ENCODE measurements at places on chromosomes 12 and 14.

DNA sequence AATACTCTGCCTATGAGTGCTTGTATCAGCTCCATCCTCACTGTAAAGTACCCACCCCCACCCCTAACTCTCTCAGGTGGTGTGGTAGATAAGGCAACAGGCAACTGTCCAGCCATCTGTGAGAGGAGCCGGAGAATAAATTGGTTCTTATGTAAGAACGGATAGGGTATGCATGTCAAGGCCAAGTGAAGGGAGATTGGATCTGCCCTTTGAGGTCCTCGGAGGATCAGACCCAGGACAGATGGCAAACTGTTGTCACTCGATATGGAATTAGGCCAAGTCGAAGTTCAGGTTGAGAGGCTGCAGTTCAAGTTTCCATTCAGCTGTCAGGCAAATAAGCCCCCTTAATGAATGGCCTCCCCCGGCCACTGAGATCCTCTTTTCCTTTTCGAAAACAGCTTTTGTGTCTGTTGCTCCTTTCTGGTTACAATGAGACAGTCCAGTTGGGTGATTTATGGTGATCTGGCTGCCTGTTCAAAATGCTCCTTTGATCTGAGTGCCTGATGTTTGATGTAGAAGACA is 120.3 kb downstream of the VRK1 start:
- no peak for DNase-seq

DNA sequence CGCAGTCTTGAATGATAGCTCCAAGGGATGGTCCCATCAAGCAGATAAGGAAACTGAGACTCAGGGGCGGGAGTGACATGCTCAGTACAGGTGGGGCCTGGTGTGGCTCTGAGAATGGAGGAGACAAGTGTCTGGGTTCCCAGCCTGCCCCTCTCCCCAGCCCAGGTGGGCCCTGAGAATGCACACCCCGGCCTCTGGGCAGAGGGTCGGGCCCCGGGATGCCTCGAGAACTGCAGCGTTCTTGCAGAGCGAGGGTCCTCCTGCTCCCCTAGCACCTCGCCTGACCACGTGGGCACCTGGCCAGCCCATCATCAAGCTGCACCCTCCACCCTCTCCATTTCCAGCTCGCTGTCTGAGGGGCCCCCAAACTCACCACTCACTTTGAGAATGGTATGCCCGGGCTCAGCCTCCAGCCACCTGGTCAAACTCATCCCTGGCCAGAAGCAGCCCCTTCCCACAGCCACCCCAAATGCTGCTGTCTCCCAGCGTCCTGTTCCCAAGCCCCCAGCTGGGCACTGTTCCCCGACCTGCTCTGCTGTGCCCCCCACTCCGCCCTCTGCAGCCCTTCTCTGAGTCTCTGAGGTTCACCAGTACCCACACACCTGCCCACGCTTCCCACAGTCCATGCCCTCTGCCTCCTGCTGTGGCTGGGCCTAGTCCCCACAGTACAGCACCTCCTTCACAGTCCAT is 44.3 kb downstream of the CYP46A1 start:
- DNase-seq: peak; percentile 56

DNA sequence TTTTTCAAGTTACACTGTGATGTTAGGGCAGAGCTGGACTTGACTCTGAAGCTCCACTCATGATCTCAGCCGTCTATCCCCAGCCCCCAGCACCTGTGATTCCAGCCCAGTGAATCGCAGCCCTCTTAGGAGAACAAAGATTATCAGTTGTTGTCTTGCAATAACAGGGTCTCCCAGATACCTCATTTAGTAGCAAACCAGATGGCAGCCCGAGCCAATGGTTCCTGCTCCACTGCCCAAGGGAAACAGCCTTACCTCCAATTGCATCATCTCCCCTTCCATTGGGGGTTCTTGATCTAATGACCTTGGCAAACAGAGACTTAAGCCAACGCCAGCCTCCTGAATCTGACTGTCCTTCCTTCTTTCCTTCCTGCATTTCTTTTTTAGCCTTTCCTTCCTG is 371.2 kb downstream of the BCL11B start:
- peak; percentile 22 for DNase-seq

DNA sequence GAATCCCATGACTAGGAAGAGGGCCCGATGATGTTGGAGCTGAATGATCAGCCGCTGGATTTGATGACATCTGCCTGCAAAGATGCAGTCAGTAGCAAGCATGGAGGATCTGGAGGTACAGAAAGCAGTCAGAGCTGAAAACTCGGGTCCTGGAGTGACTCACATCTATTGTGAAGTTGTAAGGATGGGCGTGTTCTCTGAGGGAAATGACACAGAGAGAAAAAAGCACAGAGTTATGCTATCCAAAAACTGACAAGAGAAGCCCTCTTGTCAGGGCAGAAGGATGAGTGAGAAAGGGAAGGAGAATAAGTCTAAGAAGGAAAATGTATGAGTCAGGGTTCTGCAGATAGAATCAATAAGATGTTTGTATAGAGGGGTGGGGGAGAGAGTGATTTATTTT is 380.4 kb upstream of the CCDC196 start:
- no peak for DNase-seq

DNA sequence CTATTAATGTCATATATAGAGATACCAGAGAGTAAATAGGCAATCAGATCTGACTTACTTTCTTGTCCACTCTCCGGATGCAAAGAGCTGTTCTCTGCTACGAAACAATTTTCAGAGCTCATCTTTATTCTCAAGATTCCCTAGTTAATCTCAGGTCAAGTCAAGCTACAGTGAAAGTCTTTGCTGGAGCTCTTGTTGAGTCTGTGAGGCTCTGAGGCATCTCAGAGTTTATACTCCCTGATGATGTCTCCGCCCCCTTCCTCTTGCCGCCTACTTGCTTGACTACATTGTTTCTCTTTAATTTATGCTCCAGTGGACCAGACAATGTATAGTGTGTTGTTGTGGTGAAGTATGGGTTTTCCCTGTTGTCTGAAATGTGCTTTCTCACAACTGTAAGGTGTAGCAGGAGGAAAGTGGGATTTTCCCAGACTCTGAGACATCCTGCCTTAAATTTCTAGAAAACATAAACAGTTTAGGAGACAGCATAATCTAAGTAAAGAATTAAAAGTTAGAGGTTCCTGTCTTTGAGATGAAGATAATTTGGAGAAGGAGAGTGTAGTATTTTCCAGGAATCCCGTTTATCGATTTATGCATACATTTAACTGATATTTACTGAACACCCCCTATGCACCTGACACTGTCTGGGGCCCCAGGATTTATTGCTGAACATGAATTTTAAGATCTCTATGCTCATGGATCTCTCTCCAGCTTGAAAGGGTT is at the start of gene CD69:
TSS of gene CD69 (minus strand) at position 203 of the 720 bp plus-strand sequence. CDS start at position 122, 81 bp downstream.
- no peak for DNase-seq

GRCh38 chr12:94790370-94790769 is 140.0 kb upstream of the TMCC3 start:
- no peak for DNase-seq

GRCh38 chr12:41188841-41189394 is 798 bp downstream of the PDZRN4 start:
- DNase-seq: no peak

- no peak for DNase-seq
Observed at GRCh38 chr12:126706300-126706699, 1560.7 kb upstream of the TMEM132C start.

GRCh38 chr14:69610874-69611171 is 573 bp upstream of the SUSD6 start:
- no peak for DNase-seq

DNA sequence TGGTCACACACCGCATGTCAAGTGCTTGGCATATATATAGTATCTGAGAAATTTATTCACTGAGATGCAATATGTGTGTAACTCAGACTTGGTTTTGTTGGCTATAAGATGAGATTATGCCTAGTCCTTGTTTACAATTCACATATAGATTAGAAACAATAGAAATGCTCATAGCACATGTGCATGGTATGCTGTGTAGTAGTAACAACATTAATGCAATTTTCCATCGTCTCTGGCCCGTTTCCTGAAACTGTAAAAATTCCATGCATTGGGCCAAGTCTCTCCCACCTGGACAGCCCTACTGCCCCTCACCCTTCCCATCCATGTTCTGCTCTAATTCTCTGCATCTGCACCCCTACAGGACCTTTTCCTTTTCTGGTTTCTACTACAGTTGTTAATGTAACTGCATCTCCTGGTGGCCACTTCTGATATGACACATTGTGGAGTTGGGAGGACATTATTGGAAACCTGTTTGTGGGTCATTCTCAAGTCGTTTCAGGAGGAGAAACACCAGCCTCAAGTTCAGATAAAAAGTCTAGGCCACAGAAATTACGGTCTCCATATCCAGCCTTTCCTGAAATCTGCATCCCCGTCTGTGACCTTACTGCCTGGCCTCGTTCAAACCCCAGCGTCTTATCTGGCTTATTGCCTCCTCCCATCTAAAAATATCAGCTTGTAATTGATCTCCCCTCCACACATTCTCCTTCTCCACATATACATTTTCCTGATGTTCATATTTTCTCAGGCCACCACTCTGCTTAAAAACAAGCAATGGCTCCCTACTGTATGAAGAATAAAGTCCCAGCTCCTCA is 37.5 kb downstream of the EMP1 start:
- no peak for DNase-seq

DNA sequence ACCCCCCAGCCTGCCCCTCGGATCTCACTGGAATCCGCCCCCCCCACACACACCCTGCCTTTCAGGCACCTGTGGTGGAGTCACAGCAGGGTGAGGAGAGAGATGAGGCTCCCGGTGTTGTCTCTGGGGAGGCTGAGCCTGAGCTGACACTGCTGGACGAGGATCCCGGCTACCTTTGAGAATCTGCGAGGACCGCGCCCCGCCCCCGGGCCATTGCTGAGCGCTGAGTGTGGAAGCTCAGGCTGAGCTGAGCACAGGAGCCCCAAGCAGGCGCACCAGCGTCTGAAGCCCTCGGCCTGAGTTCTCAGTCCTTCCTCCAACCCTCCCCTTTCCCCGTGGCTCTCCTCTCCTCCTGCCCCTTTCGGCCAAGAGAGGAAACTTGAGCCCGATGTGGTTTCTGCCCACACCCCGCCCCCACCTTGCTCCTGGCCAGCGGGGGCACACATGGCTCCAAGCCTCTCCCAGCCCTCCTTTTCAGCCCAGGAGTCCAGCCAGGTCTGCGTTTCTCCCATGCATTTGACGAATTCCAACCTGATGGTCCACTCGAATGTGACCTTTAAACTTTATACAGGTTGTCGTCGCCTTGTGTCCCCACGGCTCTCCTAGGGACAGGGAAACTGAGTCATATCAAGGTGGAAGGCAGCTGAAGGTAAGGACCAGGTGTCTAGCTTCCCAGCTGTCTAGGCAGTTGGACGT is at the start of gene NFE2:
TSS of gene NFE2 (minus strand) at position 284 of the 696 bp plus-strand sequence. CDS start 5,767 bp downstream, outside the sequence.
- no peak for DNase-seq

DNA sequence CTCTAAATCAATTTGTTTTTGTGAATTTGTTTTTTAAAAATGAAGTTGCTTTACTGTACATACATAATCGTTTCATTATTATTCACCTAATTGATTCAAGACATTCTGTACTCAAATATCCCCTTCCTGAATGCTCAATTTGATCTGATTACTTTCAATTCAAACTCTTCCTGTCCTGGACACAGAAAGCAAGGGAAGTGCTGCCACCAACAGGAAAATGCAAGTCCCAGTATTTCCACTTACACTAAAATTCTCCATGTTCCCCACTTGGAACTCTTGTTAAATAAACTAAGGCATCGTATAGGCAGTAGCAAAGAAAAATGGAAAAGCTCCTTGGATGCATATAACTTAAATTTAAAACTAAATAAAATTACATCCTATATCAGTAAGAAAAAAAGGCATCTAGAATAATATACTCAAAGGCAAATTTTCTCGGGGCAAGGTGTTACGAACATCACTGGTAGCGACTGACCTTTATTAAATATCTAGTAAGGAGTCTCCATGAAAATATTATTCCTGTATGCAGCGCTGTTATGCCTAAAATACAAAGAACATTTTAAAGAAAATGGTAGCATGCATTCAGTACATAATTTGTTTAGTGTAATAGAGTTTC is 72.0 kb upstream of the DBX2 start:
- DNase-seq: no peak

DNA sequence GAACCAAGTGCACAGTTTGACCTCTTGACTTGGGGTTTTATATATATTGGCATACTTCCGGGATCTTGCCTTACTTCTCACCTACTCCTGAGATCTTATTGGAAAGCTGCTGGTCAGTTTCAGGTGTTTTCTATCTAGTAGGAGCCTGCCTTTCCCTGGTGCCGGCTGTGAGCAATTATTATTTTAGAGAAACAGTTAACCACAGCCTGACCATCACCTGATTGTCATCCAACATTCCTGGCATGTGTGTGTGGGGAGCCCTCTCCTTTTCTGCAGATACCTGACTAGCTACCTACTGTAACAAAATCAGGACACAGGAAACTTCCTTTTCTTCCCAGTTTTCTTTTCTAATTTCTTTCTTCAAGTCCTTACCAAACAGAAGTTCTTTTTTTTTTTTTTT is 220.4 kb downstream of the ATP23 start:
- no peak for DNase-seq

DNA sequence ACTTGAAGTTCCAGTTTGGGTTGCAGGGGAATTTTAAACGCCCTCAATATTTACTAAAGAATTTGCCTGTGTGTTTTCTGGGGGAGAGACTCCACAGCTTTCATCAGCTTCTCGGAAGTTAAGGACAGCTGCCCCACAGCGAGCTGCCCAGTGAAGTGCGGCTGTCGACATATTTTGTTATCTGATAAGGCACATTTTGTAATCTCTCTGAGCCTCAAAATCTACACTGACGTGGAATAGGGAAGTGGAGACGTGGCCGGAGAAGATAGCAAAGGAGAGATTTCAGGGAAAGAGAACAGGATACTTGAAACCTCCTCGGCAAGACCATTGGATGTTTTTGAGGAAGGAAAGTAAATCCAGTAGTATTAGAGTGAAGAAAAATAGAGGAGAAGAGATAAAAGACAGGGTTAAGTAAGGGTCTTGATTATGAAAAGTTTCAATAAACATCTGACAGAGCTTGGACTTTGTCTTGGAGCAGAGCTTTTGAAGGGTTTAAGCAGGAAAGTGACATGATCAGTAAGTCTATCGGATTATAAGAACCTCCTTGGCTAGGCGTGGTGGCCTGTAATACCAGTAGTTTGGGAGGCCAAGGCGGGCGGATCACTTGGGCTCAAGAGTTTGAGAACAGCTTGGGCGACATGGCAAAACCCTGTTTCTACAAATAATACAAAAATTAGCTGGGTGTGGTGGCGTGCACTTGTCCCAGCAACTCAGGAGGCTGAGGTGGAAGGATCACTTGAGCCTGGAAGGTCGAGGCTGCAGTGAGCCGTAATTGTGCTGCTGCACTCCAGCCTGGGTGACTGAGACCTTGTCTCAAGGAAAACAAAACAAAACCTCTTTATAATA is 1.1 kb downstream of the POLR3B start:
- DNase-seq: no peak

DNA sequence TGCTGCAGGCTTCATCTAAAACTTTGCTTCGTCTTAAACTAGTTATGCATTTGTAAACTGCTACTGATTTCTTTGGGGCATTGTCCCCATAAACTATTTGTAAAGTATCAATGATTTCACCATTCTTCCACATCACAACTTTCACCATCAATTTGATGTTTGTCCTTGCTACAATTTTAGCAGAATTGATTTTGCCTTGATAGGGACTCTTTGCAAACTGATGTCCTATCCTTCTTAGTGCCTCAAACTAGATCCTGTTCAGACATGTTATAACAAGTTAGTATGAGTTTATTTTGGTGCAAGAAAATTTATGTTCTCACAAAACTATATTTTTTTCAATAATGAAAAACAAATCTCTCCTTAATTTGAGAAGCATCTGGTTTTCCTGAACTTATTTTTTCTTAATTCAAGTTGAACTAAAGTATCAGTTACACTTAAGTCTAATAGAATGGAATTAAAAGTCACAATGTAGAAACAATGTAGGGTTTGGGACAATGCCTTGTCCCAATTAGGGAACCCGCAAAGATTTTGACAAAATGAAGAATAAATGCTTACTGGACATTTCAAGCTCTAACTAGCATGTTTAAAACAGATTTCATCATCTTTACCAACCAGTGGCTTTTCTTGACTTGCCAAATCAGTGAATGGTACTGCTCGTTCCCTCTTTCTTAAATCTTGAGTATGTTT is 10.1 kb upstream of the ARID4A start:
- DNase-seq: no peak

Data from left forelimb (tissue), 1 donor.